ENCODE measurements at places on chromosomes 5 and 9.

DNA sequence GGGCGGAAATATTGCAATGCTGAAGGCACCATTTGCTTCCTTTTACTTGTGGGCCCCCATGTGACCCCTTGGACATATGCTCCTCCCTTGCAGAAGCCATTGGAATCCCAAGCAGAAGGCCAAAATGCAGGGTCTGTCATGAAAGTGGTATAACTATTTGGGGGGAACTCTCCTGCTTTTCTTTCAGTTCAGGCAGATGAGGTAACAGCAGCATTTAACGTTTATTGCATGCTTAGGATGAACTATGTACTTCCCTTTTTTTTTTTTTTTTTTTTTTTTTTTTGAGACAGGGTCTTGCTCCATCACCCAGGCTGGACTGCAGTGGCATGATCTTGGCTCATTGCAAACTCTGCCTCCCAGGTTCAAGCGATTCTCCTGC is 7.8 kb downstream of the FOXI1 start:
- no peak for DNase-seq

DNA sequence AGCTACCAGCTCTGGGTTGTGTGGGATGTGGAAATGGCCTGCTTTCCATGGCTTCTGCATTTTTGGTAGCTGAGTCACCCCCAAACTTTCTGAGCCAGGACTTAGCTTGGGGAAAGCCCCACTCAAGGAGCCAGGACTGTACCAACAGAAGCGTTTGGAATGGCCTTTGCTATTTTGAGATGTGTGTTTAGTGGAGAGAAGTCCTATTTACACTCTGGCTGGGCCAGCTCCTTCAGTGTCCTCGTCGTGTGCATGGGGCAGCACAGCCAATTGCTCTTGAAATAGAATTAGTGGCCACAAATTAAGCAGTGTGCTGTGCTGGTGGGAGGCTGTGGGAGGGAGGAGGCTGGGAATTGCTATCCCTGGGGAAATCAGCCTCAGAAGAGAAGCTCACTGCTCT is 51.6 kb downstream of the ENTREP1 start:
- DNase-seq = no peak

DNA sequence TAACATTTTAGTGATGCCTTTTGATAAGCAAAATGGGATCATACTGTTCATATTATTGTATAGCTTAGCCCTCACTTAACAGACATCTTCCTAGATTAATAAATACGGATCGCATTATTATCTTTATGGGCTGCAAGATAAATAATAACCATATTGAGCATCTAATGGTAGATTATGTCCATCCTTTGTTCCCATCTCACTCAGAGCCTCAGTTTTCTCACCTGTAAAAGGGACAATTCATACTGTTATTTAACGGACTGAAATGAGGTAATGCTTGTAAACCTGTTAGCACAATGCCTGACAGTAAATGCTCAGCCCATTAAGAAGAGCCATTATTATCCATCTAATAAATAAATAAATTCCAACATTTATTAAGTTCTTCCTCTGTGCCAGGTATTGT is 3.0 kb upstream of the RPL26L1 start:
- no peak for DNase-seq

DNA sequence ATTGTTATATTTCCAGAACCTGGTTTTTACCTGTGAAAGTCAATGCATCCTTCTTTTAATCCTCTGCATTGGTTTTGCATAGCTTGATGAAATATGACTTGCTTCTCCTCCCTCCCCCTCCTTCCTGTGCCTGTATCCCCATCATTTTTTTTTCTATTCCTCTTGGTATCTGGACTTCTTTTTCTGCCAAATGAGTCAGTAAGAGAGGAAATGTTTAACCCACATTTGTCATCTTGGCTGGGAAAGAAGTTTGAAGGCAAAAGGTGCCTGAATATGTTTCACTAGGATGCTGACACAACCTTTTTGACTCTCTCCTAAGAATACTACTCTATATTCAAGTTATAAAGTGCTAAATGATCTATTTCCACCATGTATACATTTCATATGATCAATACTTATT is 35.5 kb upstream of the CDKN2B start:
- no peak for DNase-seq

DNA sequence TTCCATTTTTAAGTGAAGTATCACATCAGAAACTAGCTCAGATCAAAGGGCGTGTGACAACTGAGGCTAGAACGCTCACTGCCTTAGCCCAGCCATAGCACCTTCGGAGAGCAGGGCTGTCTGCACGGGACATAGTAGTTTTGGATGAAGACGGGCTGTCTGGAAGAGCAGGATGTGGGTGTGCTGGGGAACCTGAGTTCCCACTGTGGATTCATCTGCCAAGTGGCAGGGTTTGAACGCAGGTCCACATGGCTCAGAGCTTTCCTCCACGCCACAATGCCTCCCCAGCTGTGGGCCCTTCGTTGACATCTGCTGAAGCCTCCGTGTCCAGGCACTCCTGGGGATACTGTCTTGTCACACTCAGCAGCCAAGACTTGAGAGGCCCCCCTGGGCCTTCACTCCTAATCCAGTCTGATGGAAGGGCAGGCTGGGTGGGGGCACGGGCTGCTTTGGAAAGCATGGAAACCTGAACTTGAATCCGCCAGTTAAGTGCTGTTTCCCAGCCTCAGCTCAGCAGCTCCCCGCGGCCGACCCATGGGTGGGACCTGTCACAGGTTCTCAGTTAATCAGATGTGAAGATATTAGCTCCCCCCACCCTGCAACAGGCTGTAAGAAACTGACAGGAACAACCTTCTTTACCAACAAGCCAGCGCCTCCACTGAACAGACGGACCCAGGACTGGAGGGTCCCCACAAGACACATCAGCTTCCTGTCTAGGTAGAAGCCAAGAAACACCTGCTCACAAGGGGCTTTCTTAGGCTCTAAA is 228.1 kb downstream of the FANCC start:
- DNase-seq = no peak

GRCh38 chr9:118395415-118395814 is 691.2 kb downstream of the TLR4 start:
- DNase-seq = no peak

GRCh38 chr9:122998448-122998847 is 35.0 kb upstream of the GPR21 start:
- DNase-seq = no peak

GRCh38 chr9:134570151-134570621 is 71.4 kb upstream of the COL5A1 start:
- DNase-seq = peak; percentile 3

DNA sequence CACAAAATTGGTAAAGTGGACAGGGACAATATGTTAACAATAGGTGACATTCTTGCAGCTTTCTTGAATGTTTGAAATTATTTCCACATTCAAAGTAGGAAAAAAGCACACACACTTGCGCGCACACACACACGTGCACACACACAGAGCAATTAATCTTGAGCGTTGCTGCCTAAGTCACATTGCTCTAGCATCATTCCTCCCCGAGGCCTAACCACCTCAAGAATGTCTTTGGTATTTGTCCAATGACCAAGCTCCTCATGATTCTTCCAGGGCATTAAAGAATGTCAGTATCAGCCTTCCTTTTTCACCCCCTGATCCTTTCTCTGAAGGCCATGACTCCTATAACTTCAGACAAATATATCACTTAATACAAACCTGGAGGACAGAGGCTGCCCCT is 198.1 kb downstream of the NPR3 start:
- DNase-seq = no peak

- no peak for DNase-seq
Measured at GRCh38 chr5:154830219-154830595, 20.2 kb downstream of the FAXDC2 start.

DNA sequence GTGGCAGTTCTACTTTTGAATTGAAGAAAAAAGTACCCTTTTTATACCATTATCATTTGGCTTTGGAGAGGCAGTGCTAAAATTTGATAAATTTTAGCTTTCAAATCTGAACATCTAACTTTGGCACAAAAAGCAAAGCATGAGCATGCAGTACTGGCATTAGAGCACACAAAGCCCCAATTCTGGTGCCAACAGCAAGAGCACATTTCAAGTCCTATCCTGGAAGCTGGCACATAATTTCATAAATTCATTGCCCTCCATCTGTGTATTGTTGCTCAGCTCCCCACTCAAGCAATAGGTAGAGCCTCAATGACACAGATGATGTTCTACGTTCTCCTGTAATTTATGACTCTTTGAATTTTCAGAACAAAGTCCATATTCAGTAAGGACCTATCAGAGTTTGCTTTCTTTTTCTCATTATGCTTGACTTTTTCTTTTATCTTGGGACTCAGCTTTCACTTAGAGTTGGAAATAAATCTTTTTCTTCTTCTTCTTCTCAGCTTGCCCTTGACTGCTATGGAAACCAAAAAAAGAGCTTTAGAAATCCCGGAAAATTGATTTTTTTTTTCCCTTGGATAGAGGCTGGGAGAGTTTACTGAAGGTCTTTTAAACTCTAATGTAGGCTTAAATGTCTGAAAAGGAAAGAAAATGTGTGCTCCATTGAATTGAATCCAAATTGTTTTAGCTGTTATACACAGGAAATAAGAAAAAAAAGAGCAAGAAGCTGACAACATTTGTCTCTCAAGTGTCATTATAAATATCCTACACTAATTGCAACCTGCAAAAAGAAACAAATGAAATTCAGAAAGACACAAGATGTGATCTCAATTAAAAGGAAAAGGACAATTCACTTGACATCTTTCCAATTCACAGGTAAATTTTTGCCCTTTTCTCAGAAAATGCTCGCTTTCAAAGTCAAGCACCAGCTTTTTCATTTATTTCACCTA is 380.8 kb upstream of the CDH18 start:
- DNase-seq = no peak

DNA sequence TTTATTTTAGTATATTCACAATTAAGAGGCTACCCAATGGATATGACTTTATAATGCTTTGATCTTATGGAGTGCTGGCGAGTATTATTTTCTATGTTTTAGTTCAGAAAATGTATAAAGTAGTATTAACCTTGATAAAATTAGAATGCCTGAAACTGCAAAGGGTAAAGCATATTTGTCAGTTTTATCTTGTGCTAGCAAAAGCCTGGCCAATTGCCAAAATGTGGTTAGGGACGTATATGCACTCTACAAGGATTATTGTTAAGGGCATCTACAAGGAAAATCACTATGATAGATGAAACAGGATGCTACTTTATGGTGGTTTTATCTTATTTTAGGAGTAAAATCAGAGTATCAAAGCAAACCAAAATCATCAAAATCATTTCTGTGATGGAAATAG is 281.7 kb downstream of the CCDC171 start:
- no peak for DNase-seq

DNA sequence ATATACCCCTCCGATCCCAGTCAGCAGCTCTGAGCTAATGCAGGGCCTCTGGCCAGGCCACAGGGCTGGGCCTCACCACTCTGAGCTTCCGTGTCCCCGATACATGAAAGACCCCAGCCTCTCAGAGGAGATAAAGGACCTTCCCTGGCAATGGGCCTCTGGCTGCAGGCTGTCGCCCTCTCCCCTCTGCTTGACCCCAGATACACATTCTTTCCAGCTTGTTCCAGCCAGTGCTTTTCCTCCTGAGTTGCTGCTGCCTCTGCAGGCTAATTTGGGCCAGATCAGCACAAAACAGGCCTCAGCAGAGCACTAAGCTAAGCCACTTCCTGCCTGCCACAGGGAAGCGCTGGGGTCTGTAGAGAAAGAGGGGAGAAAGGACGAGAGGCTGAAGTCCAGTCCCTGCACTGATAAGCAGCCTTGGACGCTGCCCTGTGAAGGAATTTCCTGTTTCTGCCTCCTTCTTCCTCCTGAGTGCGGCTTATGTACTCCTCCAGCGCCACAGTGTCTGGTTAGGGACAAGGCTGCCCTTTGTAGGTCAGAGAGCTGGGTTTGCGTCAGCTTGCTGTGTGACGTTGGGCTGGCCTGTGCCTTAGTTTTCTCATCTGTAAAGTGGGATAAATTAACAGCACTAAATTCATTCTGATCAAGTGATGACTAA is 73.0 kb upstream of the IL17B start:
- peak; percentile 71 for DNase-seq

- peak; percentile 35 for DNase-seq
Measured at GRCh38 chr5:73945505-73945904, 319.5 kb downstream of the ARHGEF28 start.

GRCh38 chr9:70789086-70789485 is 332.3 kb downstream of the TRPM3 start:
- DNase-seq = no peak

DNA sequence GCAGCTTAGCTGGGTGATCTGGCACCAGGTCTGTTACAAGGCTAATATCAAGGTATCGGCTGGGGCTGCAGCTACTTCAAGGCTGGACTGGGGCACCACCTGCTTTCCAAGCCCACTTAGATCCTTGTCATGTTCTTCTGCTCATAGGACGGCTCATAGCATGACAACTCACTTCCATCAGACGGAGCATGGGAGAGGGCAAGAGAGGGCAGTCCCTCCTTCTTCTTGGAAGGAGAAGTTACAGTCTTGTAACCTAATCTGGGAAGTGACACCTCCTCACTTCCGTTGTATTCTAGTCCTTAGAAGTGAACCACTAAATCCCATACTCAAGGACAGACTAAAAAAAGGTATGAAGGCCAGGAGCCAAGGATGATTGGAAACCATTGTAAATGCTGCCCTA is 258.2 kb downstream of the MAST4 start:
- no peak for DNase-seq

- DNase-seq = no peak
Measured at GRCh38 chr5:107951309-107951708, 280.6 kb upstream of the EFNA5 start.

- no peak for DNase-seq
Measured at GRCh38 chr5:81579262-81579924, 171.5 kb downstream of the SSBP2 start.

DNA sequence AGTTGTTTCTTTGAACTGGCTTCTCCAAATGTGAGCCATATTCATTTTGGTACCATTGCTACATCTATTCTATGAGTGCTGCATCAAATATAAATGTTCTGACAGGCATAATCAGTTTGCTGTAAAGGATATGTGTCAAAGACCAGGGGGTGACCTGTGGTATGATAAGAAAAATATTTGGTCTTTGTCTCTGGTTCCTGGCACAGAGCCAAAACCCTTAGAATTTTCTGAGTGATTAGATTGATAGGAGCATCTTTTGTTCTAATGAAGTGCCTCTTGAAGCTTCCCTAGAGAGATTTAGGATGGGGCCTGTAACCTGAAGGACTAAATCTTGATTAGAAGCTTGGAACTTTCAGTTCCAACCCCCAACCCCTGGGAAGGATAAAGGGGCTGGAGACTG is 256.3 kb downstream of the NNT start:
- no peak for DNase-seq

GRCh38 chr5:134594797-134595457 is 37.7 kb downstream of the SAR1B start:
- DNase-seq = no peak

DNA sequence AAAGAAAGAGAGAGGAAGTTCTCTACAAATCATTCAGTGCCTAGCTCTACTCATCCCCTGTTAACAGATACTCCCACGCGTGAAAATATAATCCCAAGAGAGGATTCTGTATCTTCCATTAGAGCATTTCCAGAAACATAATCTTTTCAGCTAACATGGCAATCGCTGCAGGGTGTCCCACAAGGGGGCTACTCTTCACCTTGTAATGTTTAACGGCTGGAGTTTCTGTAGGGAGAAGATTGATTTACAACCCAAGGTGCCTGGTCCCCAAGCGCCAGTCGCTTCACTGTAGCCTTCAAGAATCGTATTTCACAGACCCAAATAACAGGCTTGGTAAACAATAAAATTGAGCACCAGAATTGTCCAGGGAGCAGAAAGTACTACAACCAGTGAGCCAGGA is 318.7 kb downstream of the TLE1 start:
- DNase-seq = no peak

Data from iPS-NIHi11 (cell line).